Stimulated activated CD4-positive, alpha-beta T cell treated with anti-CD3 and anti-CD28 coated beads, Interleukin-1b, Interleukin-23, amount 100 ng/mL, for 1 hour (primary cell): ENCODE measurements at places on chromosomes 3 and 15.

DNA sequence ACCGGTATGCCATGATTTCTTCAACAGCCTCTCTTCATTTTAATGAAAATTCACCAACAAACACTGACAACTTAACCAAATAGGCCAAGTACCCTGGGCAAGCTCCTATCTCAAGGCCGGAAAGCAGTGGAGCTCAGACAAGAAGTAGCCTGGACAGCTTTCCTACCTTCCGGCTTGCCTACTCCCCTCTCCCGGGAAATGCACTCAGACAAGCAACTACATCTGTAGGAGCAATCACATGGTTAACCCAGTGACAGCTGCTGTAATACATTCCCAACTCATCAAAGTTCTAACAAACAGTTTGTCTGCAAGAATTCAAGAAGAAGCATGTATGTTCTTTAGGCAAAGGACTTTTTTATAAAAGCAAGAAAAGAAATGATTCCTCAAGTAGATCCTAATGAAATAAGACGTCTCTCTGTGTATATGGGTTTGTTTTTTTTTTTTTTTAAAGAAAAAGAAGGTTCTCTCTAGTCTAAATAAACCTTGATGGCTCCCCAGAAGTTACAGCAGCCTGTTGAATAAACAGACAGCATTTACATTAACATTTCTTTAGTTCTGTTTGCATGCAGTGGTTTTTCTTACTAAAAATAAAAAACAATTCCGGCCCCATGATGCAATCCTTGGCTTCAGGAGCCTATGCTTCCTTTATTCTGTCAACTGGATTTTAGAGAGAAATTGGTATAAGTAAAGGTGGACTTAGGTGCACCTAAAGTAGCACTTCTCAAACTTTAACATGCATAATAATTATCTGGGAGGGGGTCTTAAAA is 278.7 kb downstream of the NEK10 start:
- DNase-seq = no peak

DNA sequence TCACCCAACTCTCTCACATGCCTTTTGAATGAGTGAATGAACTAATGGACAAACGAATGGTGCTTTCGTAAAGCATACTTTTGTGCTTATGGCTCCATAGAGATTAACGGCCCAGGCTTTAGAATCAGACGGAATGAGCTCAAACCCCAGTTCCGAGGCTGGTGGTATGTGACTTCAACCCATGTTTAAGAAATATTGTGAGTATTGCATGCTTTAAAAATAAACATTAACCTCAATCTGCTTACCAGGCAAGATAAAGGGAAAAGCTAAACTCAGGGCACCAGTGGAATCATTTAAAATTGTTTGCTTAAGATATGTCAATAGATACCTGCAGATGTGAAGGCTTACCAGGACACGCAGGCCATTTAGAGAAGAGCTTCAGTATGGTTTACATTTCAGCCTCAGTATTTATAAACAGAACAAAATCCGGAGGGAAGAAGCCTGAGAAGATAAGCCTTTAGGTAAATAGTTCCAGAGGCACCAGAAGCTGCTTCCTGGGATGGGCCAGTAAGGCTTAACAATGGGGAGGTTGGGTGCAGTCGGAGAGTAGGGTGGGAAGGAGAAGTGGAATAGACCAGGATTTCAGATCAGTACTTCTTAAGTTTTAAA is 186.4 kb downstream of the ADAMTS9 start:
- no peak for DNase-seq

GRCh38 chr3:21804330-21804729 is 53.3 kb upstream of the ZNF385D start:
- no peak for DNase-seq

GRCh38 chr3:72214066-72214951 is 429.4 kb upstream of the PROK2 start:
- no peak for DNase-seq

GRCh38 chr15:83815506-83815905 is 161.6 kb downstream of the ADAMTSL3 start:
- DNase-seq = no peak

- no peak for DNase-seq
Observed at GRCh38 chr3:43879166-43879565, 188.4 kb downstream of the ABHD5 start.
